Ovary (tissue), 10 donors: ENCODE measurements at places on chromosomes 2 and 18. TPM values are rescaled to one million over a fixed set of nuclear protein-coding genes. Genes with fewer than 3 reads are reported as not detected.

The CLEC4F gene
- total RNA-seq: not detected

The SNTG2 gene
- 4.9 TPM for total RNA-seq

The IL1A gene
- total RNA-seq: not detected

GRCh38 chr2:49490710-49491109, 336.4 kb upstream of the FSHR start:
- H3K27ac ChIP-seq: no peak overlapping the region
- H3K4me1 ChIP-seq: no peaks in the 10 kb centered on the region
- no peak overlapping the region for H3K4me3 ChIP-seq
- H3K36me3 ChIP-seq: no peaks in the 10 kb centered on the region
- no peaks in the 10 kb centered on the region for H3K27me3 ChIP-seq

DNA sequence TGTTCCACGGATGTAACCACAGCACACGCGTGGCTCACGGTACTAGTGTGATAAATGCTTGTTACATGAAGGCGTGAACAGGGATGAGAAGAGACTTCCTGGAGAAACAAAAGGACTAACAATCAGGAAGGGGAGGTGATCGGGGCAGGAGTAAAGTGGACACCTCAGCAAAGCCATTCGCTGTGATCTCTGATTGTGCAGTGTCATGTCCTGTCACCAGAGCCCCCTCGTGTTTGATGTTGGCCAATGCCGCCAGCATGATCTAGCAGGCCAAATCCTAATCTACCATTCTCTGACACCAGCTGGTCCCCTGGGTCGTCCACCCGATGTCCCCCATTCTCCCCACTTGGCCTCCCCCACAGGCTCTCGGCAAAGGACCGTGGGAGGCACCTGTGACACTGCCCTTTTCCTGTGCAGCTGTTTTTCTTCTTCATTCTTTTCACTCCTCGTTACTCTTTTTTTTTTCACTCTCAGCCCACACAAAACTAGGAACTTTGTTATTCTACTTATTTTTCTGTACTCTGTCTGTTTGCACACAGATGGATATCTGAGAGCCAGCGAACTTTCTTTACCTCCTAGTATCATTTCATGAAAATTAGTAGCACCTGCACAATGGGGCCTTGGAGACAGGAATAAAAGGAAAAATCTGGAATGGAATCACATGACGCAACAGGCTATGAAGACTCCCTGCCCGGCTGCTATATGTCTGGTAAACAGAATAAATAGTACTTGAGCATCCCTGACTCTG, 146.8 kb downstream of the TGIF1 start:
- H3K27ac ChIP-seq: peak overlapping the region; percentile 86
- H3K4me3 ChIP-seq: peak overlapping the region; percentile 12
- H3K4me1 ChIP-seq: peaks cover 14% of the 10 kb centered on the region
- H3K36me3 ChIP-seq: no peaks in the 10 kb centered on the region

GRCh38 chr2:12932192-12932591, 215.5 kb downstream of the TRIB2 start:
- no peak for DNase-seq
- no peak overlapping the region for H3K27ac ChIP-seq
- H3K27me3 ChIP-seq: no peaks in the 10 kb centered on the region
- H3K4me3 ChIP-seq: no peak overlapping the region

DNA sequence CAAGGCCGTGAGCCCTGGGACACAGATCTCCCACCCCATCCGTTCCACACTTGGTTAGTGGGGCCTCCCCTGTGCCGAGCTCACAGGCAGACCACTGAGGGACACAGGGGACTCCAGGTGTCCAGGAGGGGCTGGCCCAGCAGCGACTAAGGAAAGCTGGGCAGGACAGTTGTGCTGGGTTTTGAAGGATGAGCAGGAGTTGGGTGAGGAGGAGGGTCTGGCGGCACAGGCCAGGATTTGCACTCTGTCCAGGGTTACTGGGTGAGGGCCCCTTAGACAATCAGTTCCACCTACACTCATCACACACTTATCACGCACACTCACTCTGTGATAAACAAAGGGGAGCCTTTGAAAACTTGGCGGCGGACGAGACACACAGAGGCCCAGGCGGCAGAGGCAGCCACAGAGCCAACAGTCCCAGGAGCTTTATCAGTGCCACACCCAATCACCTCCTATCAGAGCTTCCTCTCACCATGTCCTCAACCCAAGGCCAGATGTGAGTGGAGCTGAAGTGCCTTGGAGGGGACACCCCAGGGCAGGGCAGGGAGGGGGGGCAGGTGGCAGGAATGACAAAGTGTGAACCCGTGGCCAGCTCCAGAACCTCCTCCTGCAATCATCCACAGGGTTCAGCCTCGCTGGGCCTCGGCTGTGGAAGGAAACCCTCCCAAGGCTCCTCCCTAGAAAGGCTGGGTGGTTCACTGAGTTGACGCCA, 26.6 kb downstream of the BIN1 start:
- H3K27me3 ChIP-seq: no peaks in the 10 kb centered on the region
- no peak for DNase-seq
- no peak overlapping the region for H3K4me3 ChIP-seq
- peaks cover 28% of the 10 kb centered on the region for H3K4me1 ChIP-seq
- no peaks in the 10 kb centered on the region for H3K36me3 ChIP-seq

The GPR17 gene
- not detected for total RNA-seq

DNA sequence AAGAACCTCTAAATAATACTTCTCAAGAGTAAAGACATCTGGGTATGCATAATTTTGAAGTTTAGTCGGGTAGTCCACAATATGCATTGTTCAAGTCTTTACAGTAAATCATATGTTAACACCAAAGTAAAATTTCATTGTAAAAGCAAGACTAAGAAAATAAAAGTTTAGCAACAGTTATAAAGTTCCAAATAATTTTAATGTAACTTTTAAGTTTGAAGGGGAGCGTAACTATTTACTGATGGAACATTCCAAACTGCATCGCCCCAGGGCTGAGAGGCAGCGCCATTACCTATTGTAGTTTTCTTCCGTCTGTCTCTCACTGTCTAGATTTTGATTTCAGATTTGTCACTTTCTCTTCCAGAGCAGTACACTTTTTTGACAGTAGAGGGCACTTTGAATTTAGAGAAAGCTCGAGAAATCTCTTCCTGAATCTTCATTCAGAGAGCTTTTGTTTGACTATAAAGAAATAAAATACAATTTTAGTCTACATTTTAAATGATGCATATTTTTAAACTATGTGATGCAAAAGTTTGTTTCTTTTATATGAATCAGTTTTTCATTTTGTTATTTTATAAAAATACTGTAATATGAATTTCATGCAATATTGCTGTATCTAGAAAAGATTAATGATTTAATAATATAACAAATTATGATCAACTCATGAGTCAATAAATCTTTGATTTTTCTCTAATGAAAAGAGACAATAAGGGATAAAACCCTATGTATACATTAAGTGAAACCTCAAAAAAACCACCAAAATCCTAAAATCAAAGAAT, 389.8 kb downstream of the FIGN start:
- H3K36me3 ChIP-seq: no peaks in the 10 kb centered on the region
- no peak overlapping the region for H3K27ac ChIP-seq
- H3K27me3 ChIP-seq: no peaks in the 10 kb centered on the region
- peaks cover 4% of the 10 kb centered on the region for H3K4me1 ChIP-seq
- H3K4me3 ChIP-seq: no peak overlapping the region
- no peak for DNase-seq

The DSG1 gene
- total RNA-seq: not detected

GRCh38 chr2:142893241-142893640, 15.8 kb downstream of the KYNU start:
- H3K36me3 ChIP-seq: no peaks in the 10 kb centered on the region
- H3K27ac ChIP-seq: no peak overlapping the region
- no peak for DNase-seq
- no peak overlapping the region for H3K4me3 ChIP-seq

DNA sequence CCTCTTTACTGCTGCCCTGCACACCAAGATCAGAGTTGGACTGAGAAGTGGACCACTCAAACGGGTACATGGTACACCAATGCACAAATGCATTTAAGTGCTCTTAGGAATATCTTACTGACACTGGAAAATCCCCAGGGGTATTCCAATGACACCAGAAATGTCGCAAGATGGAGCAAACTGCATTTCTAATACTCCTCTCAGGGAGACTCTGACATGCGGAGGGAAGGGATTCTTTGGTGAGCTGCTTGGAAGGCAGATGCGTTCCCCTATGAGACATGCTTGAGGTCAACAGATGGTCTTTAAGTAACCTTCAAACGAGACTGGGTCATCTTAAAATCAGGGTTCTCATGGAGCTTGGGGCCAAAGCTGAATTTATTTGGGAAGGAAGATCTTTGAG, 521.8 kb upstream of the TCF4 start:
- no peak for DNase-seq
- H3K4me1 ChIP-seq: no peaks in the 10 kb centered on the region
- H3K4me3 ChIP-seq: no peak overlapping the region
- H3K36me3 ChIP-seq: no peaks in the 10 kb centered on the region

- H3K4me1 ChIP-seq: no peaks in the 10 kb centered on the region
- no peaks in the 10 kb centered on the region for H3K27me3 ChIP-seq
- H3K36me3 ChIP-seq: no peaks in the 10 kb centered on the region
Observed at GRCh38 chr2:144738749-144739148, 218.8 kb upstream of the ZEB2 start.

DNA sequence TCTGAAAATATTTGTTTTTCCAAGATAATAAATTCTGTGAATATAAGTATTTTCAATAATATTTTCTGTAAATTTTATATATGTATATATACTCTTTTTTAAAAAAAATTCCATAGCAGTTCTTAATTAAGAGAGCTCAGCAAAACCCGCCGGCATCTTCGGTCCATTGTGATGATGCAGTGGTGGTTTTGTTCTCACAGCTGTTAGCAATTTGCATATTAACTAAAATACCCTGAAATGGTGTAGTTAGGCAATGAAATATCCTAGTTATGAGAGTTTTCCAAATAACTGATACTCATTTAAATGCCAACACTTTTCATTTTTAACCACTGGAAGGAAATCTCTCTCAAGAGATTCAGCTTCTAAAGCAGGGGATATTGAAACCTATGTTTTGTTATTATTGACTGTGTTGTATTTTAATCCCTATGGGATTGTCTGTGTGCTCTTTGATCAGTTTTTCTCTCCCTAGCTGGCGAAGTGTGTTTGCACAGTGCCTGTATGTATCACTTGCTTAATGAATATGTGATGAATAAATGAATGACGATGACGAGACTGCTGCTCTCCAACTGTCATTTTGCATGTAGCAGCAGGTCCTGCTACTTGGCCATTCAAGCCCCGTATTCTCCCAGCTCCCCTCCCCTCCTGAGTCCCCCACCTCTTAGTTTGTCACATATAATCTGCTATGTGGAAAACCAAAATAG, 42.4 kb downstream of the PSMG2 start:
- H3K27me3 ChIP-seq: no peaks in the 10 kb centered on the region
- H3K27ac ChIP-seq: no peak overlapping the region

- H3K4me3 ChIP-seq: no peak overlapping the region
- no peaks in the 10 kb centered on the region for H3K4me1 ChIP-seq
- H3K27me3 ChIP-seq: no peaks in the 10 kb centered on the region
- no peak overlapping the region for H3K27ac ChIP-seq
Observed at GRCh38 chr2:127118467-127118866, 11.5 kb upstream of the BIN1 start.

GRCh38 chr2:234331566-234331965, 165.3 kb downstream of the ARL4C start:
- no peak overlapping the region for H3K4me3 ChIP-seq
- no peaks in the 10 kb centered on the region for H3K27me3 ChIP-seq
- H3K4me1 ChIP-seq: no peaks in the 10 kb centered on the region
- no peaks in the 10 kb centered on the region for H3K36me3 ChIP-seq
- no peak for DNase-seq

DNA sequence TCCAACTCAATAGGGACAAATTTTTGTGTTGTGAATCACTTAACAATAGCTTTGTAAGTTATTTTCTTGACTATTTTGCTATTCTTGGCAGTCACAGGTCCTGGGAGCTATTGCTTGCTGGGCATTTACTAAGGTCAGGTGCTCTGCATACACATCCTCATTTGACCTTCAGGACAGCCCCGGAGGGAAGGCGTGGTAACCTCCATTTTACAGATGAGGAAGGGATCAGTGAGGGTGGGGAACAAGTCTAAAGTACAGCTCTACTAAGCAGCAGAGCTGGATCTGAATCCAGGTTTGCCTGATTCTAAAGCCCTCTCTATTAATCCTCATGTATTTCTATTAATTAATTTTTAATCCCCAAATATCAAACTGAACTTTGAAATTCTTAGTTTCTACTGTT, 58.8 kb downstream of the PTPN2 start:
- H3K36me3 ChIP-seq: no peaks in the 10 kb centered on the region
- H3K27ac ChIP-seq: no peak overlapping the region
- no peak overlapping the region for H3K4me3 ChIP-seq
- no peaks in the 10 kb centered on the region for H3K4me1 ChIP-seq
- no peak for DNase-seq

The CDH2 gene
- 15.4 TPM for total RNA-seq

The EFR3B gene
- total RNA-seq: 1.3 TPM

GRCh38 chr18:39350945-39351344, 1785.3 kb upstream of the CELF4 start:
- H3K4me3 ChIP-seq: no peak overlapping the region
- no peaks in the 10 kb centered on the region for H3K27me3 ChIP-seq
- no peaks in the 10 kb centered on the region for H3K4me1 ChIP-seq
- no peaks in the 10 kb centered on the region for H3K36me3 ChIP-seq
- H3K27ac ChIP-seq: no peak overlapping the region
- DNase-seq: no peak

DNA sequence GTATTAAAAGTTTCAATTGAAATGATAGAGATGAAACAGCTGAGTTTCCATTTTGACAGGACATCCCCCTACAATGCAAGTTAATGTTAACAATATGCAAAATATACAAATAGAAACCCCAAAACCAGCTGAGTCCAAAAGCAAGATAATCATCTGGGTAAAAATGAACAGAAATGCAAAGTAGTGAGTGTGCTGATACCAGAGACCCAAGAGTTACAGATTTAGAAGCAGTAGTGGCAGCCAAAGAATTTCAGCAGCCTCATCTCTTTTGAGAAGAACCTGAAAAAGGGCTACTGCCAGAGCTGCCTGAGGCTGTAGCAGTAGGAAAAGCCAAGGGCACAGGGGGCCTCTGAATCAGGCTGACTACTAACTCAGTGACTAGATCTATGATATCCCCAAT, 82.6 kb downstream of the THADA start:
- H3K4me3 ChIP-seq: no peak overlapping the region
- peaks cover 12% of the 10 kb centered on the region for H3K4me1 ChIP-seq
- no peaks in the 10 kb centered on the region for H3K36me3 ChIP-seq
- no peak overlapping the region for H3K27ac ChIP-seq
- peak; percentile 25 for DNase-seq
- H3K27me3 ChIP-seq: no peaks in the 10 kb centered on the region

The CD302 gene
- total RNA-seq: 40.5 TPM

The SP140 gene
- 0.36 TPM for total RNA-seq

- H3K27ac ChIP-seq: peak overlapping the region; percentile 5
- H3K4me3 ChIP-seq: no peak overlapping the region
- no peaks in the 10 kb centered on the region for H3K27me3 ChIP-seq
- H3K36me3 ChIP-seq: no peaks in the 10 kb centered on the region
- peaks cover 3% of the 10 kb centered on the region for H3K4me1 ChIP-seq
Observed at GRCh38 chr2:85852937-85853498, 35.8 kb downstream of the ST3GAL5 start.

The UGT1A3 gene
- total RNA-seq: not detected

The HOXD12 gene
- not detected for total RNA-seq

The COQ10B gene
- total RNA-seq: 18.4 TPM

GRCh38 chr18:29250259-29250658, 1073.3 kb upstream of the CDH2 start:
- no peak overlapping the region for H3K4me3 ChIP-seq
- no peaks in the 10 kb centered on the region for H3K4me1 ChIP-seq
- no peaks in the 10 kb centered on the region for H3K27me3 ChIP-seq
- no peak overlapping the region for H3K27ac ChIP-seq

- DNase-seq: no peak
- no peaks in the 10 kb centered on the region for H3K27me3 ChIP-seq
- no peaks in the 10 kb centered on the region for H3K4me1 ChIP-seq
- no peak overlapping the region for H3K27ac ChIP-seq
- H3K4me3 ChIP-seq: no peak overlapping the region
Observed at GRCh38 chr18:74476140-74476539, 19.0 kb upstream of the DIPK1C start.

The CDH7 gene
- total RNA-seq: not detected

The C2orf15 gene
- total RNA-seq: 0.61 TPM
